Stimulated activated CD8-positive, alpha-beta memory T cell treated with anti-CD3 and anti-CD28 coated beads, Interleukin-7, amount 100 ng/mL, for 24 hours (primary cell): ENCODE measurements at places on chromosomes 1 and 21.
A peak's percentile ranks its signal among the peaks of the same experiment; 100 is the strongest.

DNA sequence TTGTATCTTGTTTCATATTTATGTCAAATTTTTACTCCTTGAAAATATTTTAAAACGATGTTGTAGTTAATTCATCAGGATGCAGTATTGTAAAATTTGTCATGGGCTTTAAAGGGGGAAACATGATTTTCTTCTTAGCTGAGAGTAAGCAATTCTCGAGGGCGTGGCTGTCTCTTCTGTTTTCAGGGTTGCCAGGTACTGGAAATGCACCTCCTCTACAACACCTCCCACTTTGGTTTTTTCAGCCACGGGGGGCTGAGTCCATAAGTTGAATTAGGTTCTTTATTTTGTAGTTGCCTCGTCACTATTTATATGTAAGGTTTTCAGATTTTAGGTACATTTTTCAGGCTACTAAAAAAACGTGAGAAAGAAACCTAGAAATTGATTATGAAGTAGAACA is 64.0 kb downstream of the PRDM2 start:
- DNase-seq: no peak

DNA sequence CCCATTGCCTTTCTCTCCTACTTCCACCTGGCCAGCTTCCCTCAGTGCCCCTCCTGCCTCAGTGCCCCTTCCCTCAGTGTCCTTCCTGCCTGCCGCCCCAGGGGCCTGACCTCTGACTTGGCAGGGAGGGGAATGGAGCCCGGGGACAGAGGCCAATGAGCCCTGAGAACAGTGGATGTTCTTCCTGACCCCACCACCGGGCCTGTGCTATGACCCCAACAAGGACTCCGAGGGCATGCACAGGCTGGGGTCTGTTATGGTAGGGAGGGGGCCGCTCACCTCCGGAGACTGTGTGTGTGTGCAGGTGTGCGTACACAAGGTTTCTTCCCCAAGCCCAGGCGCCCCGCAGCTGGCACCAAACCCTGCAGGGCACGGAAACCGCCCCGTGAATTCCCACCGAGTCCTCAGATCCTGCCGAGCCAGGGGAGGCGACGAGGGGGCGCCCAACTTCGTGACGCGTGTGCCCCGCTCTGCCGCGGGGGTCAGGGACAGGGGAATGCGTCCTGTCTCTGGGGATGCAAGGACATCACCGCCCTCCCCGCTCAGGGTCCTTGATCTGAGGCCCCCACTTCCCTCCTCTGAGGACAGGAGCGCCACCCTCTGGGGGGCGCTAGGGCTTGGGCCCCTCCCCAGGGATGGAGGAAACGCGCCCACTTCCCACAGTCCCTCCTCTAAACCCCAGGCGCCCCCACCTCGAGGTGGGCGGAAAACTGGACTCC is 766 bp downstream of the RAP1GAP start:
- no peak for DNase-seq

- no peak for DNase-seq
Measured at GRCh38 chr1:1212780-1213344, 1.1 kb downstream of the TNFRSF4 start.

- DNase-seq: no peak
Measured at GRCh38 chr1:206463911-206464310, 6.4 kb upstream of the IKBKE start.

DNA sequence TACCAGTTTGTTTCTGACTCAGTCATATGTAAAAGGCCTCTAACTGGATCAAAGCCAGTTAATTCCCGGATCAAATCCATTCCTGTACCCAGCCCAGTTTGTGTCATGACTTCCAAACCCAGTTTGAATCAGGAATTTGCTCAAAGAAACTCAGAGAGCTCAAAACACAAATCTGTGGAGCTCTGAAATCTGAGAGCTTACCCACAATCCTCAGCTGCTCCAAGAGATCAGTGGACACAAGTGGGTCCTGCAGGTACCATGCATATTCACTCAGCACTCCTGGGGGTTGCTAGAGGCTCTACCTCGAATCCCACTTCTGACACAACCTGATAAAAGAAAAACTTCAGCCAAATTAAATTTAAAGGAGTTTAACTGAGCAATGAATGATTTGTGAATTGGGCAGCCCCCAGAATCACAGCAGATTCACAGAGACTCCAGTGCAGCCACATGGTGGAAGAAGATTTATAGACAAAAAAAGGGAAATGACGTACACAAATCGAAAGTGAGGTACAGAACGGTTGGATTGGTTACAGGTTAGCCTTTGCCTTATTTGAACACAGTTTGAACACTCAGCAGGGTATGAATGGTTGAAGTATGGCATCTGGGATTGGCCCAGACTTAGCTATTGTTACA is 11.9 kb upstream of the MRPL55 start:
- DNase-seq: no peak

GRCh38 chr21:25735646-25736597 is 1.1 kb downstream of the GABPA start:
- peak; percentile 61 for DNase-seq

- DNase-seq: no peak
Measured at GRCh38 chr1:32868085-32868484, 2.6 kb downstream of the FNDC5 start.

- no peak for DNase-seq
Measured at GRCh38 chr1:162690672-162691434, 58.6 kb downstream of the DDR2 start.

DNA sequence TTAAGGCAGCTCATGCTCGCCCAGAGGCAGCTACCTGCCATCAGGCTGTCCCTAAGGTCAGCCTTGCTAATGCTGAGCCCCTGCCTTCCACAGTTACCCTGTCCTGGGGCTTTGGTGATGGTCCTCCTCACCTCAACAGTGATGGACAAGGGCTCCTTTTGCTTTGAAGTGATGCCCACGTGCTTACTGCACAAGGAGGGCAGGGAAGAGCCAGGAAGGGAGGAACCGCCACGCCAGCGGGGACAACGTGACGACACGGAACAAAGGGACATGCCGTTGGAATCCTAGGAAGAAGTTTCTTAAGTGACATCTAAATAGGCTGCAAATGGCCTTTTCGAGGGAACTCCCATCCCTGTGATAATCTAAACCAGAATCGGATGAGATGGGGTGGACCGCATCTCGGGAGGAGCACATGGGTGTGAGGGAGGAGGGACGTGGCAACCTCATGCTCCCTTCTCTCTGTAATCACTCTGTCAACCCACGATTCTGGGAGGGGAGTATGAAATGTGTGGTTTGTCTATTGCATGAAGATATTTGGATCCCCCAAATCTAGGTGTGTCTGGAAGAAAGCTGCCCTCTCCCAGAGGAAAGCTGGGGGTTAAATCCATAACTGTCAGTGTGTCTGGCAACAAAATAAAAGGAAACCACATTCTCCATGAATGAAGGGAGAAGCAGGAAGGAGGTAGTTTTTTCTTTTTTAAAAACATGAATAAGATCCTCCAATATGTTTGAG is 110.9 kb upstream of the IRF2BP2 start:
- DNase-seq: no peak

GRCh38 chr1:23657659-23658275 is 33.8 kb upstream of the RPL11 start:
- peak; percentile 10 for DNase-seq

GRCh38 chr1:53125623-53126360 is 16.6 kb downstream of the SLC1A7 start:
- no peak for DNase-seq

- DNase-seq: no peak
Measured at GRCh38 chr21:41102281-41102680, 65.7 kb upstream of the BACE2 start.

GRCh38 chr1:196115646-196116045 is 492.6 kb downstream of the KCNT2 start:
- no peak for DNase-seq

GRCh38 chr21:42315296-42315891 is at the start of gene TFF3:
TFF3 (minus strand) TSS chr21:42315409; CDS start chr21:42315374, 35 bp downstream.
- DNase-seq: no peak

DNA sequence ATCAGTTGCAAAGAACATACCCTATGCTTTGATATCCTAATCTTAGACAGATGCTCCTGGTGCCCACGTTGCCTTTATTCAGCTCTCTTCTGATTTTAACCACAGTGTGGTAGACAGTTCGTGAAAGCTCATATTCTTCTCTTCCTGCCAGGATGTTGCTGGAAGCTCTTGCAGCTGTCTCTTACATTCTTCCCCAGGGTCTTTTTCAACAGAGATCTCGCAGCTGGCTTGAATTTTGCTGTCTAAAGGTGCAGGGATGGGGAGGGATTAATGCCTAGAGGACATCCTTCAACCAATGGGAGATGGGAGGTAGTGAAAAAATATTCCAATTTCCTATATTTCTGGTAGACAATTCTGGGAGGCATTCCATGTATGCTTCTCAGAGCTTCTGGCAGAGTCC is 150.0 kb upstream of the APP start:
- no peak for DNase-seq

- no peak for DNase-seq
Measured at GRCh38 chr1:162908236-162908635, 47.3 kb upstream of the CCDC190 start.

DNA sequence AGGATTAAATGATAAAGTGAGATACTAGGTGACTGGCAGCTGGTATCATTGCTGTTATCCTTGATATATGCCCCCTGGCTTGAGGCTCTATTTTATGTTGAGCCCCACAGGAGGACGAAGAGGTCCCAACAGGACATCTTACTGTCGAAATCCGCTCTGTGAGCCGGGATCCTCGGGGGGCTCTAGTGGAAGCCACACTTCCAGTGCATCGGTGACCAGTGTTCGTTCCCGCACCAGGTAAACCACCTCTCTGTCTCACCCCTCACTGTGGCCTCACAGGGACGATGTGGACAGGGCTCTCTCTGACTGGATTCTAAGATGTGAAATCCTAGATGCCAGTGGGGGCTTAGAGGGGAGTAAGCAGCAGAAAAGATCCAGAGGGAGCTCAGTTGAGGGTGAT is 2.1 kb downstream of the TMEM39B start:
- DNase-seq: no peak

GRCh38 chr1:46801323-46802055 is 2.6 kb downstream of the CYP4B1 start:
- no peak for DNase-seq

- no peak for DNase-seq
Measured at GRCh38 chr1:200684015-200684414, 14.3 kb upstream of the DDX59 start.

DNA sequence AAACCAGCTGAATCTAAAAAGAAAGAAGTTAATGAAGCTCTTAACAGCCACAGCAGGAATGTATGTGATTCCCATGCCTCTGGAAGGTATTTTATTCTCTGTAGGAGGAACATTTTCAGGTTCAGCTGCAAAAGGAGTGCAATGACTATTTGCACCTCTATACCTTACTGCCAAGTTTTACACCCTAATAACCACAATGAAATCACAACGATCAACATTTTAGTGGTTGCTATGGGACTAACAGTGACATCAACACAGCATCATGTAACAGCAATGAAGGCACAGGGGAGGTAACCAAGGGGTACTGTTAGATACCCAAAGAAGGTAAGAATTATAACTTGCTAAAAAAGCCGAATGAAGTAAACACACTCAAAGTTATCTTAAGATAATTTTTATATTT is 116.3 kb upstream of the HP1BP3 start:
- DNase-seq: no peak

- no peak for DNase-seq
Measured at GRCh38 chr1:241542199-241542907, 10.2 kb downstream of the KMO start.

DNA sequence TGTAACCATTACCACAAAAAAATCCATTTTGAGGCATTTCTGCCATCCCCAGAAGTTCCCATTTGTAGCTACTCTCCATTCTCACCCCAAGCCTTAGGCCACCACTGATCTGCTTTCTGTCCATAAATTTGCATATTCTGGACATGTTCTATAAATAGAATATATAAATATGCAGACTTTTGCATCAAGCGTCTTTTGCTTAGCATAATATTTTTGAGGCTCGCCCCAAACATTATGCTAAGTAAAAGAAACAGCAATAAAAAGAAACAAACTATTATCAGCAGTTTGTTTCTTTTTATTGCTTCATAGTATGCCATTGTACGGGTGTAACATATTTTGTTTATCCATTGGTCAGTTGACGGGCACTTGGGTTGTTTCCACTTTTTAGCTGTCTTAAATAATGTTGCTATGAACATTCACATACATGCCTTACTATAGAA is 7.9 kb downstream of the TFAP2E start:
- no peak for DNase-seq

GRCh38 chr1:158374860-158375259 is 21.2 kb downstream of the CD1E start:
- DNase-seq: no peak

DNA sequence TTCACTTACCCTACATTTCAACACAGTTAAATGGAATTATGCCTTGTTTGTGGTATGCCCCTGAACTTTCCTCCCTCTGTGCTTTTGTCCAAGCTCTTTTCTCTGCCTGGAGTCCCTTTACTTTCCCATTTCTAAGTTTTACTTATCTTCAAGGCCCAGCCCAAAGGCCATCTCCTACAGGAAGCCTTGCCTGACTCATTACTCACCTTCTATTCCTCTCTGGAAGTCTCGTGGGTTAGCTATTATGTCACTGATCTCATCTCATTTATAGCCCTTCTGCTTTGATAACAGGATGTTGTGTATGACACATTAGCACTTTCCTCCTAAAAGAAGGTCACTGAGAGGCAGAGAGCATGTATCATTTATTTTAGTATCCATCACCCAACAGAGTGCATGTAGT is 78.8 kb upstream of the CD1D start:
- no peak for DNase-seq

GRCh38 chr1:7831458-7831857 is 21.4 kb downstream of the UTS2 start:
- no peak for DNase-seq

DNA sequence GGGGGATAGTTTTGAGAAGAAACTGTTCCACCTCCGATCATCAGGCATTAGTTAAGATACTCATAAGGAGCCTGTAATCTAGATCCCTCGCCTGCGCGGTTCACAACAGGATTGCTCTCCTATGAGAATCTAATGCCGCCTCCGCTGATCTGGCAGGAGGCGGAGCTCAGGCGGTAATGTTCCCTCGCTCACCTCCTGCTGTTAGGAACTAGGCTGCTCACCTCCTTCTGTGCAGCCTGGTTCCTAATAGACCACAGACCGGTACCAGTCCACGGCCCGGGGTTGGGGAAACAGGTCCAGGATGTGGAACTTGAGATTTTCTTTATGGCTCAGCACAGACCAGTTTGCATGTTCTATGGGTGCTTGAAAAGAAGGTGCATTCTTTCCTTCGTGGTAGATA is 27.2 kb upstream of the FAM3B start:
- no peak for DNase-seq

- DNase-seq: no peak
Measured at GRCh38 chr1:209877087-209877764, 49.5 kb downstream of the UTP25 start.

DNA sequence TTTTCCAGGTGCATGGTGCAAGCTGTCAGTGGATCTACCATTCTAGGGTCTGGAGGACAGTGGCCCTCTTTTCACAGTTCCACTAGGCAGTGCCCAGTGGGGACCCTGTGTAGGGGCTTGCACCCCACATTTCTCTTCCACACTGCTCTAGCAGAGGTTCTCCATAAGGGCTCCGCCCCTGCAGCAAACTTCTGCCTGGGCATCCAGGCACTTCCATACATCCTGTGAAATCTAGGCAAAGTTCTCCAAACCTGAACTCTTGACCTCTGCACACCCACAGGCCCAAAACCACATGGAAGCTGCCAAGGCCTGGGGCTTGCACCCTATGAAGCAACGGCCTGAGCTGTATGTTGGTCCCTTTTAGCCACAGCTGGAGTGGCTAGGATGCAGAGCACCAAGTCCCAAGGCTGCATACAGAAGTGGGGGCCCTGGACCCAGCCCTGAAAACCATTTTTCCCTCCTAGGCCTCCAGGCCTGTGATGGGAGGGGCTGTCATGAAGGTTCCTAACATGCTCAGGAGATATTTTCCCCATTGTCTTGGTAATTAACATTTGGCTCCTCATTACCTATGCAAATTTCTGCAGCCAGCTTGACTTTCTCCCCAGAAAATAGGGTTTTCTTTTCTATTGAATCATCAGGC is 46.1 kb downstream of the SERBP1 start:
- no peak for DNase-seq
